ENCODE measurements at places on chromosomes 16 and 17.

- DNase-seq = no peak
These were observed 16.7 kb upstream of the ICAM2 start for GRCh38 chr17:64037180-64037579.

DNA sequence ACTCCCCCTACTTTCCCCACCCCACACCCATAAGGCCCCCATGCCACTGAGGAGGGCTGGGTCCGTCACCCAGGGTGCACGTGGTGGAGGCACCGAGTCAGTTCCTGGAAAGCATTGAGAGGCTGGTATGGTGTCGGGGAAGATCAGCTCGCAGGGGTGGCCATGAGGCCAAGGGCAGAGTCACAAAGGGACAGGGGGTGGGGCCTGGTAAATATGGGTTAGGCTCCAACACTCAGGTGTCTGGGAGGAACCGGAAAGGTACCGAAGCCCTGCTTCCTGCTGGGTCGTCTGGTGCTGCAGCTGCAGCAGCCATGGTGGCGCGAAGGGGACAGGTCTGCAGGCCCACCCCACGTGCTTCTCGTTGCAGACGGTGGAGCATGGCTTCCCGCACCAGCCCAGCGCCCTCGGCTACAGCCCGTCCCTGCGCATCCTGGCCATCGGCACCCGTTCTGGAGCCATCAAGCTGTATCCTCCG lies 30.2 kb downstream of the LLGL2 start:
- no peak for DNase-seq

DNA sequence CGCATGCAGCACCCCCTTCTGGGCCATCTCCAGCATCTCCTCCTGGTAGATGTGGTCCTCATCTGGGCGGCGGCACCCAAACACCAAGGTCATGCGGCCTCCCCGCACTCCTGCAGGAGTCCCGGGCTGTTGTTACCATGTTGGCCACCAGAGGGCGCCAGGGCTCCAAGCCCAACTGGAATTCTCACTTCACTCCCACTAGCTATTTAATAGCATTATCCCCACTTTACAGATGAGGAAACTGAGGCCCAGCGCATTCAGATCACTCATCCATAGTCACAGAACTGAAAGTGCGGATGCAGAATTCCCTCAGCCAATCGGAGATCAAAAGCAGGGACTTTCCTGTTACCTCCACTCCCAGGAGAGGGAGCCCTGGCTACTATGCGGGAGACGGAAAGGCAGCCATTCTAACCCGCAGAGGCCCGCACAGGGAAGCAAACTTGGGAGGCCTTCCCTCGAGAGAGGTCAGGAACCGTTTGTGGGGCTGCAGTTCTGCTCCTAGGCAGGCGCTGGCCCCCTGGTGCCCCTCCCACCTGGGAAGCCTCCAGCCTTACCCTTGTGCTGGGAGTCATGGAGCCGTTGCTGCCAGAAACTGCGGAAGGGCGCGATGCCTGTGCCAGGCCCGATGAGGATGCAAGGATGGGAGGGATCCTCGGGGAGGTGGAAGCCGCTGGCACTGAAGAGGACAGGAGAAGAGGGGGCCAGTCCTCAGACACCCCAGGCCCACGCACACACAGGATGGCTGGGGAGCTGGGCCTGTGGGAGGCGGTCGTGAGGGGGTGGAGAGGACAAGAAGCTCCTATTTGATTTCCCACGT lies 40.1 kb downstream of the NOS2 start:
- DNase-seq = peak; percentile 28

GRCh38 chr16:27980919-27981700 lies 82.4 kb downstream of the GSG1L start:
- DNase-seq = no peak

- DNase-seq = no peak
These were observed 10.0 kb downstream of the SNN start for GRCh38 chr16:11677959-11678881.

GRCh38 chr16:84976644-84977400 lies 34.5 kb downstream of the ZDHHC7 start:
- DNase-seq = no peak

Measured in GM18507 (cell line).